ENCODE measurements at places on chromosomes 11 and 22.

- DNase-seq, result no peak
These were observed 196.2 kb upstream of the E2F8 start for GRCh38 chr11:19436932-19437331.

DNA sequence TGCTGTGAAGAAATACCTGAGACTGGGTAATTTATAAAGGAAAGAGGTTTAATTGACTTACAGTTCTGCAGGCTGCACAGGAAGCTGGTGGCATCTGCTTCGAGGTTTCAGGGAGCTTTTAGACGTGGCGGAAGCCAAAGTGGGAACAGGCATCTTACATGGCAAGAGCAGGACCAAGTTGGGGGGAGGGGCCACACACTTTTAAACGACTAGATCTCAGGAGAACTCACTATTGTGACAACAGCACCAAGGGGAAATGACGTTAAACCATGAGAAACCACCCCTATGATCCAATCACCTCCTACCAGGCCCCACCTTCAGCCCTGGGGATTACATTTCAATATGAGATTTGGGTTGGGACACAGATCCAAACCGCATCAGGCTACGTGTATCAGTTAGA is 11.1 kb upstream of the SCGB1D4 start:
- no peak for DNase-seq

DNA sequence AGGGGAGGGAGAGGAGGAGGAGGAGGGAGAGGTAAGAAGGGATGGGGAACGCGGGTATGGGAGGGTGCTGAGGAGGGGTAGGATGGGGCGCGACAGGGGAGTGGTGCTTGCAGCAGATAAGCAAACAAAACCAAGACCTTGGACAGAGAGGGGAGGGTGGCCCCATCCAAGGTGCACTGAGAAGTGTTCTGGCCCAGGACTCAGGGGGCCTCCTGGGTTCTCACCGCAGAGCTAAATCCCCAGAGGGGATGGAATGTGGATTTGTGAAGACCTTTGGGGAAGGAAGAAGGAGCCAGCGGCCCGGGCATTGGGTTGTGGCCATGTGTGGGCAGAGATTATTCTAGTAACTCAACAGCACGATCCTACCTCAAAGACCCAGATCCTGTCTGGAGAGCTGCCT is 90.9 kb upstream of the LINC01488 start:
- DNase-seq, result no peak

GRCh38 chr22:35133702-35134380 is 67.9 kb downstream of the ISX start:
- DNase-seq, result no peak

DNA sequence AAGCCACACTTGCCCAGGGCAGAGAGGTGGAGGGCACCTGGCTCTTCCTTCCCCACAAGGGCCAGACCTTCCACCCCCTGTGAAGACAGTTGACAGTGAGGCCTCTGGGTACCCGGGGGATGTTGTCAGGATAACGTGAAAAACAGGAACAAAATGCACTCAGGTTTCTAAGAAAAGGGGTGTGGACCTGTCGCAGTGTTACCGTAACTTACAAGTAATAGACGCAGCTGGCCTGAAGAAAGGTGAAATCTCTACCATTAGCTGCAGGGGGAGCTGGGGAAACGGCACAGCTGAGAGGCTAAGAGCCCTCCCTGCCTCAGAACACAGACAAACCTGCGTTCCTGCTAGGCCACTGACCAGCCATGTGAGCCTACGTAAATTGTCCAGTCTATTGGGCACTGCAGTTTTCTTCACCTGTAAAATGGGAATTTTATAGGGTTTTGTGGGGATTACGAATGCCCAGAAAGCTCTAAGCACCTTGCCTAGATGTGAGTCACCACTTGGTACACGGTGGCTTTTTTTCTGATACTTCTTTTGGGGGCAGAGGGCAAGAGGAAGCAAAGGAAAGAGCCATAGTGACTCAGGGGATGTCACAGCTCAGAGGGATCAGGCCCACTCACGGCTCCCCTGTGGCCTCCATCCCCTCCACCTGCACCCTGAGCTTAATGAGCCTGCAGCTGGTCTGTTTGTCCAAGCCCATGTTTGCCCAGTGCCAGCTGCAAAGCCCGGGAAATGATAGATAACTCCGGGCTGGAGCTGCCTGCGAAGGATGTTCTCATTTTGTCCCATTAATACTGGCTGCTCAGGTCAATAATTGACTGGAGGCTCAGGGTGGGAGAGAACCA is 18.4 kb upstream of the CABP7 start:
- DNase-seq, result peak; percentile 13

DNA sequence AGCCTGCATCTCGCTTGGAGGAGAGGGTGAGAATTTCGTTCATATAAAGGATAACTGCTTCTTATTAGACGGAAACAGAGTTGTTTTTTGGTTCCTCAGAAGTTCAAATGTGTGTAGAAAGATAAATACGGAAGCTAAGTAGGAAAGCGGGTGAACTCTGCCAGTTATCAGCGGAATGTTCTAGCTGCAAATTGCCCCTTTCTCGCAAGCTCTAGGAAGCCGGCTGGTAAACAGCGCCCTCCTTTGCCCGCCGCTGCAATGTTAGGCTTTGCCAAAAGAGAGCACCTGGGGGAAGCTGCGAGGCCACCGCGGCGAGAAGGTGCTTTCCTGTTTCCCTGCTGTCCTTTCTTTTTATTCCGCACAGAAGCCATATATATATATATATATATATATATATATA is 67.0 kb downstream of the IGLL5 start:
- DNase-seq, result no peak

- no peak for DNase-seq
These were observed 1.0 kb downstream of the ZBTB16 start for GRCh38 chr11:114060392-114061047.

DNA sequence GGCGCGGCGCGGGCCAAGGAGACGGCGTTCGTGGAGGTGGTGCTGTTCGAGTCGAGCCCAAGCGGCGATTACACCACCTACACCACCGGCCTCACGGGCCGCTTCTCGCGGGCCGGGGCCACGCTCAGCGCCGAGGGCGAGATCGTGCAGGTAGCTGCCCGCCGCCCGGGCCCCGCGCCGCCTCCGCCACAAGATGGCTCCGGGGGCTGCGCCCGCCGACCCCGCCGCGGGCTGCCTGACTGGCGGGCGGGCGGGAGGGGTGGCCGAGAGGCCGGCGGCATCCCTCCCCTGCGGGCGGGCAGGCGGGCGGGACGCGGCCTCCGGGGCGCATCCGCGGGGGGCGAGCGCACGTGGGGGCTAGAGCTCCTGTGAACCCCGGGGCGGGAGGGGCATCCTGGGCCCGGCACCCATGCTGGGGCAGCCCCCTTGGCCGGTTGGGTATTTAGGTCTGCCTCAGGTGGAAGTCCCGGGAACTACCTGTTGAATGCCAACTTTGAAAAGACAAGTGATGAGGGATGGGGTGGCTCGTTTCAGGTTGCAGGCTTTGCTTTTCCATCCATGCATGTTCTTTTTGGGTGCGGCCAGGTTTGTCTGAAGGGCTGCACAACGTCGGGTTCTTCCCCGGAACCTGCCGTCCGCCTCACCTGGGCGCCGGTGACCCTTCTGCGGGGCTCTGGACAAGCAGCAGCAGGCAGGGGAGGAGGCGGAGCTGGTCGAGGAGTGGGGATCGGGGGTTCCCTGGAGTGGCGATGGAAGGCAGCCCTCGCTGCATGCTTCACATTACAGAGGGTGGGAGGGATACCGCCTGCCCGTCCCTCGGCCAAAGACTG is 760 bp downstream of the ZNRF3 start:
- peak; percentile 36 for DNase-seq

- no peak for DNase-seq
These were observed 20.2 kb downstream of the ACER3 start for GRCh38 chr11:76880956-76881355.

DNA sequence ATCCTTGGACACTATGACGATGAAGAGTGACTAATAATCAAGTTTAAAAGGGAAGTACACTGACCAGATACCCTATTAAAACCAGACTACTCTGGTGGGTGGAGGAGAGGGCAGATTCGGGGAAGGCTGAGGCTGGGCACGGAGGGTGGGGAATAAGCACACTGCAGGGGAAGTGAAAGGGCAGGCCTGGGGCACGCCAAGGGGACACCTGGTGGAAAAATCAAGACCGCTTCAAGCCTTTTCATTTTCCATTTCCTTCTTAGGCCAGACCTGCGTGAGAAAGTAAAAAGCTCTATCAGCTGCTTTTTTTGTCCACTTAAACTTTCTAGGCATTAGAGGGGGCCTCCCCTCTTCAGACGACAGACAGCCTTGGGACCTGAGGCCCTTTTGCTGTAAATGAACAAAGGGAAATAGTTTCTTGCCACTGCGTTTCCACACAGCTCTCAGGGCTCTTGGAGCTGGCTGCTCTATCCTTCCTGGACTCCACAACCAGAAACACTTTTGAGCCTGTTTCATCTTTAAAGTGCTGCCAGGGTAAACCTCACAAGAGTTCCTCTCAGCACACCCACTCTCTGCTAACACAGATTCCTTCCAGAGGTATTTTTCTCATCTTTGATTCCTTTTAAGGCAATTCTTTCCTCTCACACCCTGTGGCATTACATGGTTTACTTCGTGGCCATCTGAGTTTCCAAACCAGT is 25.0 kb upstream of the SERPIND1 start:
- DNase-seq, result no peak

- DNase-seq, result no peak
These were observed 947.3 kb upstream of the TENM4 start for GRCh38 chr11:80388130-80388529.

DNA sequence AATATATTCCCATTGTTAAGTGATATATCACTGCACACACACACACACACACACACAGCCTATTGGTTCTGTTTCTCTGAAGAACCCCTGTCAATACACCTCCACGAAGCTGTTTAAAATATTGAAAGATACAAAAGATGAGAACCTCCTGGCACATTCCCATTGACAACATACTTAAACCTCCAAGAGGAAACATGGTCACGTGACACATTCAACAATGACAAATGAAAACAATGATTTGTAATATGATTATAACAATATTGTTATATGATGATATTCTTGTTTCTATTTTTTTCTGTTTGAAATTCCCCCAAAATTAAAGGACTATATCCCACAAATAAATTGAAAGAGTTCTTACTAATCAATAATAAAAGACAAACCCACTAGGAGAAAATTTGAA is 1344.9 kb downstream of the BRD1 start:
- DNase-seq, result no peak

DNA sequence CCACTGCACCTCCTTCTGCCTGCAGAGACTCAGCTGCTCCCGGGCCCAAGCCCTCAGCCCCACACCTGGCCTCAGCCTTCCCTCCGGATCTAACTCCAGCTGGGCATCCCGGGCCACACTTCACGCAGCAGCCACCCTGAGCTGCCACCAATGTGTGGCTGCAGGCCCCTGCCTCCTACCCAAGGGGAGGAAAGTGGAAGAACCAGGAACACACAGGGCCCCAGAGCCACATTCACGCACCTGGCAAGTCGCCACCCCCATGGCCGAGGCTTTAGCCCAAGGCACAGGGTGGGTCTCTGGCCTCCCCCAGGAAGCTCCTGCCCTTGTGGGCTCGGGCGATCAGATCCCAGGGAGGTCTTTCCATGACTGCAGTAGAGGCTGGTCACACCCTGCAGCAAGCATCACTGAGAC is 345.6 kb downstream of the CTTN start:
- no peak for DNase-seq

DNA sequence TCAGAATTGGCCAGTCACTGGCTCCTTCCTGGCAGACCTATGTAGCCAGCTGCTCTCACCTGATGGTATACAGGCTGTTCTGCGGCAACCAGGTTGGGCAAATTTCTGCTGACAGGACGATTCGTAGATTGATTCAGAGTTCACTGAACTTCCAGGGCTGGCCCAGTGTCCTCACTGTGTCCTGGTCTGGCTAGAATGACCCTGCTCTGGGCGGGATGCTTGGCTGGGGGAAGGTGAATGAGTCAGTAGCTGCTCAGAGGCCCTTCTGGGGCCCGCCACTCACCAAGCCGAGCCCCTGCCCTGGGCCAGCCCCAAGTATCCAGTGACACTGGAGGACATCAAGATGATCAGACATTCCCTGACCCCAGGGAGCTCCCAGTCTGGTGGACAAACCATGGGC is 62.9 kb upstream of the WNT11 start:
- no peak for DNase-seq

DNA sequence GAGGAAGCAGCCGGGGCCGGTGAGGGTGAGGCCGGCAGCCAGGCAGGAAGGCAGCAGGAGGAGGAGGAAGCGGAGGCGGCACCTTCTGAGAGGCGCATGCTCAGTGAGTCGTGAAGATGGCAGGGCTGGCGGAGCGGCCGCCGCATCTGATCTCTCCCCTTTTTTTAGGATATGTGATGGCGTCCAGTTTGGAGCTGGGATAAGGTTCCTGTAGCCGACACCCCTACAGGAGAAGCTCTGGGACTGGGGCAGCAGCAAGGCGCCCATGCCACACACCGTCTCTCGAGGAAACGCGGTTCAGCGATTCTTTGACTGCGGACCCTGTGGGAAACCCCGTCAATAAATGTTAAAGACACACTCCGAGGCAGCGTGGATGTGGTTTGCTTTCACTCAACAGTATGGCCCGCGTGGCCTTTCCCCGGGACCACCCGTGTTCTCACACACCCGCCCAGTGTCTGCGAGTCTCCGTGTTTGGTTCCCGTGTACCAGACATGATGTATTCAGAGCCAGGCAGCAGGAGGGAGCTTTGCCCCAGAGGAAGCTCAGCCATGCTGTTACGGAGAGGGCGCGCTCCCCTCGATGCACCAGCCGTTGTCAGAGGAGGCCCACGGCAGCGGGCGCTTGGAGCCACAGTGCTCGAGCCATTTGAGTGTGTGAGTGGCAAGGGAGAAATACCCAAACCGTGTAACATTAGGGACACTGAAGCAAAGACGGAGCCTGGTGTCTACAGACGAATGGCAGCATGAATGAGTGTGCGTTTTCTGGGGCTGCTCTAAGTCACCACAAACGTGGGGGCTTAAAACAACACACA is 27.7 kb upstream of the PARVB start:
- peak; percentile 72 for DNase-seq

Measured in activated CD4-positive, alpha-beta T cell treated with anti-CD3 and anti-CD28 coated beads for 4 hours (primary cell).